ENCODE measurements at places on chromosomes 12 and 14.

DNA sequence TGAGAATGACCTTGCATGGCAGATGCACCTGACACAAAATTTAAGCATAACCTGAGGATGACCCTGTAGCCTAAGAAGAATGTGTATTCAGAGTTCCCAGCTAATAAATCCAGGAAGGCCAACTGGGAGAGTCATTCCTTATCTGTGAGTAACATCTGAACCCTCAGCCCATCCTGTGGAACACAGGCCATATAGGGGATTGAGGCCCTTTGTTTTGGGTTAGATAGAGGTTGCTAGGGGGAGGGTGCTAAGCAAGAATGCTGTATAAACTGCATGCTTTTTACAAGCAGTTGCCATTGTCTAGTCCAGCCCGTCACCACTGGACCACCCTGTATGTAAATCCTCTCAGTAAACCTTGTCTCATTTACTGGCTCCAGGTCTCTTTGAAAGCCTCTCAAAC, 77.0 kb downstream of the BICD1 start:
- no peak for DNase-seq

GRCh38 chr14:58738189-58738836, 100.6 kb downstream of the DACT1 start:
- no peak for DNase-seq

- DNase-seq: no peak
Measured at GRCh38 chr14:100086361-100086760, 21.1 kb downstream of the EVL start.

- no peak for DNase-seq
Measured at GRCh38 chr14:99790978-99791376, 2.2 kb upstream of the EML1 start.

DNA sequence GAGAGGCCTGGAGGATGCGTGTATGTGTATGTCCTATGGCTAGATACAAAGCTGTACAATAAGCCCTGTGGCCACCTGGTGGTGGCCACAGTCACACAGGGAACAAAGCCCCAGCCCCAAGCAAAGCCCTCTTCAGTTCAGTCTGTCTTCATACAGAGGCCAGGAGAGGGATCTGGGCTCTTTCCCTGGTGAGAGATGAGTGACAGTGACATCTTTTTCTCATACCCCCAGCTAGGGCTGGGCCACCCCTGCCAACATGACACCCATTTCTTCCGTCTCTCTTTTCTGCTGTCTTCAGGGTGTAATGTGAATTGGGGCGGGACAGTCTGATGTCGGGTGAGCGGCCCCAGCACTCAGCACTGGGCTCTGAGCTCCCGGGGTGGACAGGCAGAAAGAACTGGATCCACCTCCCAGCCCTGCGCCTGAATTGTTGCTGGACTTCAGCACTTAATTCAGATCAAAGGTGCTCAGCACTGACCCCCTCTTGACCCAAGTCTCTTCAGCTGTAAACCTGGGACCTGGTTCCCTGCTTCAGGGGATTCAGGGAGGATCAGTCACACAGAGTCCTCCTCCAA, 59.8 kb downstream of the SERPINA3 start:
- DNase-seq: no peak

DNA sequence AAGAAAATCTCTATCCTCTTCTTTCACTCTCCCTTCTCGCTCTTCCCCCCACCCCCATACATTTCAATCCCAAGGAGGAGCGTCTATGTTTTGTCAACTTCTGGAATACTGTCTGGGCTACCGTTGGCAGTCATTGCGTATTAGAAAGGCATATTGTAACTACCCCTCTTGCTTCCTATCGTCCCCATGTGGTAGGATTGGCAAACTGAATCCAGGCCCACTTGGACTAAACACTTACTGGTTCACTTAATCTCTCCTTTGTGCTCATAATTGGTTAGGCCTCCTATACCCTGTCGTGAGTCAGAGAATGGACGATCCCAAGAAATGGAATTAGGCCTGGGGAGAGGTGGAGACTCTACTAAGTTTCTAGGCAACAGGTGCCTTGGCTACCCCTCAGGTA, 68.8 kb upstream of the SLC8A3 start:
- no peak for DNase-seq

GRCh38 chr12:100672075-100672592, 98.7 kb downstream of the GAS2L3 start:
- DNase-seq: no peak

- DNase-seq: no peak
Measured at GRCh38 chr12:111467092-111467856, 61.6 kb downstream of the SH2B3 start.

DNA sequence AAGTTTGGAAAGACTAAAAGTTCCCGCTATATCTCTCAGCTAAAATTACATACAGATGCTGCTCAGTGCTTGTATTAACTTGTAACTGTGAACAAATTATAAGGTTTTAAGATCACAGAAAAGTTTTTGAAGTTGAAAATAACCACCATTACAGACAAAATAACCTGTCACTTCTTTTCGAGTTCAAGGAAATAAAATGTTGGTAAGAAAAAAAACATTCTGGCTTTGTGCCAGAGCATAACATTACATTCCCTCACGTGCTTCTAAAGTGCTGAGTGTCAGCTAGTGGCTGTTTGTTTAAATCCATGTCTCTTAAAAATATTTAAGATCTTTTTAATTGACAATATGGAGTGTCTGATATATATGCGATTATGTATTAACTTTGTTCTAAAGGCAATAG, 27.2 kb upstream of the ADAMTS20 start:
- no peak for DNase-seq

DNA sequence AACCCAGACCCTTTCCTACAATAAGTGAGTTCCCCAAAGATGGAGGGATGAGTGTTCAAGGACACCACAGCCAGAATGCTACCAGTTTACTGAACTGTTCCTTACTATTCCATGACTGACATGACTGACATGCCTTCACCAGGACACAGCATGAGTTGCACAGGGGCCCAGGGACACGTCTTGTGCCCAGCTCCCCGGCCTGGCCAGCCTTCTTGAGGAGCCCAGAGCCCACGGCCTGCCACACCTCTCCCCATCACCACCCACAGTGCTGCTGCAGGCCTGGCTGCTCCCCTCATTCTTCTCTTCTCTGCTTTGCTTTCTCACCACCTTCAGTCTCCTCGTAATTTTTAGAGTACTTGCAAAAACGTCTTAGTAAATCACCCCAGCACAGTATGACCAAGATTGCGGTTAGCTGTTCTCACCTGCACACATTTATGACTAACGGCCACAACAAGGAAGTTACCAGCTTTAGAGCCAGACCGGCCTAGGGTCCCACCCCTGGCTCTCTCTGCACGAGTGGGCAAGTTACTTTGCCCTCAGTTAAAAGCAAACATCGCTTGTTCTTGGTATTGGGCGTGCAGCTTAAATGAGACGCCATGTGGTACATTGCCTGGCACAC, 18.5 kb downstream of the PPP2R5E start:
- no peak for DNase-seq

- no peak for DNase-seq
Measured at GRCh38 chr12:74490390-74491064, 47.1 kb upstream of the ATXN7L3B start.

GRCh38 chr12:25811656-25812126, 146.8 kb upstream of the RASSF8 start:
- DNase-seq: no peak

- DNase-seq: no peak
Measured at GRCh38 chr14:104697892-104698583, 8.6 kb downstream of the INF2 start.

DNA sequence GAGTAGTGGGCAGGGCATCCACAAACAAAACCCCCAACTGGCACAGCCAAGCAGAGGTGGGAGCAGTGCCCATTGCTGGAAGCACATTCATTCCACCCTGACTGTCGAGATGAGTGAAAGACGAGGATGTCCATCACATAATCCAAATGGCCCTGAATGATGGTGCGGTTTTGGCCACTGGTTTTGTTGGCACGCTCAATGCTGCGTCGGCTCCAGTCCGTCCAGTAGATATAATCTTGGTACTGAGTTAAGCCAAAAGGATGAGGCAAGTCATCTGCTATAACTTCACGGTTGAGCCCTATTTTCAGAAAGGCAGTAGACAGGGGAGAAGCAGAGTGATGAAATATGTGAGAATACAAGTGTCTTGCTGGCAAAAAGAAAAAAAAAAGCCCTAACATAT, 88.1 kb downstream of the BCL2L14 start:
- no peak for DNase-seq

DNA sequence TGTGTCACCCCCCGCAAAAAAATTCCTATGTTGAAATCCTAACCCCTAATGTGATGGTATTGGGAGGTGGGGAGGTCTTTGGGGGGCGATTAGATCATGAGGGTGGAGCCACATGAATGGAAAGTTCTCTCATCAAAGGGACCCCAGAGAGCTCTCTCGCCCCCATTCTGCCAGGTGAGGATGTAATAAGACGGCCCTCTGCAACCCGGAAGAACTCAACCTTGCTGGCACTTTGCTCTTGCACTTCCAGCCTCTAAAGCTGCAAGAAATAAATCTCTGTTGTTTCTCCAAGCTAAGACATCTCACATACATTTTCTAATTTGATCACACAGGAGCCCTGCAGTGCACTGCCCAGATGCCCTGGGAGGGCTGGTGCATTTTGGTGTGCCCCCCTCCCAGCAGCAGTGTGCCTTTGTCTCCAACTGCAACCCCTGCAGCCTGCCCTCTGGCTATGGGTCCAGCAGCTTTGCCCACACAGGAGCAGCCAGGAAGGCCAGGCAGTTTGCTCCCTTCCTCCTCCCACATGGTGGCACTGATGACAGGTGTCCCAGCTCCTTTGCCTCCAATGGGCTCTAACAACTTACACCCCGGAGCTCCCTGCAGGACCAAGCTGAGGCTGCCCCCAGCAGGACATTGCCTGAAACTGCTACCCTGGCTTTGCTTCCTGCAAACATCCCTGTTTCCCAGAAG, 59.3 kb downstream of the C14orf132 start:
- DNase-seq: no peak

GRCh38 chr12:129404556-129404955, 499.3 kb downstream of the TMEM132D start:
- no peak for DNase-seq

DNA sequence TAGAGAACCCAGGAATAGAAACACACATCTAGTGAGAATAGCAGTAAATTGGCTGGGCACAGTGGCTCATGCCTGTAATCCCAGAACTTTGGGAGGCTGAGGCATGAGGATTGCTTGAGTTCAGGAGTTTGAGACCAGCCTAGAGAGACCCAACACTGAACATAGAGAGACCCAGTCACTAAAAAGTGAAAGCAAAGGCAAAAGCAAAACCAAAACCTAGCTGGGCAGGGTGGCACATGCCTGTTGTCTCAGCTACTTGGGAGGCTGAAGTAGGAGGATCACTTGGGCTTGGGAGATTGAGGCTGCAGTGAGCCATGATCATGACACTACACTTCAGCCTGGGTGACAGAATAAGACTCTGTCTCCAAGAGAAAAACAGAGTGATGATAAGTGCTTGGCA, 37.5 kb upstream of the MIS18BP1 start:
- no peak for DNase-seq

DNA sequence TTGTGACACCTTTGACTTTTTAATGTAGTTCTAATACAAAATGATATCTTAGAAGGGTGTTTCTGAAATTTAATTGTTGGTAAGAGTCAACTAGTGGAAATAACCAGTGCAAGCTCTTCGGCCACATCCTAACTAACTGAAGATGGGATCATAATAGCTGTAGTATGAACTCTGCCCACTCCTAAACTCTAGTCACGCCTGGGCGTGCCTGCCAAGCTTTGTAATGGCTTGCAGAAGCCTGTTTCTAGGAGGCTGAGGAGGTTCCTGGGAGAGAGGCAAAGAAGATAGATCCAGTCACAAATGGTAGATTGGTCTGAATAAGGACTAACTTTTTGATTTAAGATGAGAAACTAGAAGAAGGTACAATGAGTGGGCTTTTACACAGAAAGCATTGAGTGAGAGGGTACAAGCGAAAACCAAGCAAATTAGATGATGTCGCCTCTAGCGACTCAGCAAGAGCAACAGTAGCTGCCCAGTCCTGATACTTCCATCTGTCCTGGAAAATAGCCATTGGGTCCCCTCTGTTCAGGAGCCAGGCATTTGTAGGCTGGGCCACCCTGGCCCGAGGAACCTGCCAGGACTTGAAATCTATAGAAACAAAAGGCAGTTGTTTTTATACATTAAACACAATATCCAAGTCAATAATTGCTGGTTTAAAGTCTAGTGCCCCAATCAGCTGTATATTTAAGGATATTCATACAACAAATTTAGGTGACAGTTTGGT, 148.8 kb downstream of the SLC38A4 start:
- no peak for DNase-seq

- no peak for DNase-seq
Measured at GRCh38 chr14:29085546-29085945, 319.0 kb downstream of the FOXG1 start.

DNA sequence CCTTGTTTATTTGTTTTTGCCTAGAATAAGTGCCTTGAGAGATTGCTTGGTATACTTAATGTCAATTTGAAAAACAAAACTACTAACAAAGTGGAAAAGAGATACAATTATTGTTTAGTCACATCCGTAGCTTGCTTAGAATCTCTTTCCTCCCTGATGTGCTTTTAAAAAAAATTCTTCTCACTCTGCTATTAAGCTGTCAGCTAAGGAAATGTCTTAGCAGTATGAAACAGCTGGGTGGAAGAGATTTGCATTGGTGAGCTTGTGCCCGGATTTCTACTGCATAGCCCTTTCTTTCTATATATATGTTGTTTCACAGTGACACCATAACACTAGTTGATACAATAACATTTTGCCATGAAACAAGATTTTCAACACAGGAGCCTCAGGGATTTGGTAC, 229.4 kb upstream of the RGS6 start:
- no peak for DNase-seq

DNA sequence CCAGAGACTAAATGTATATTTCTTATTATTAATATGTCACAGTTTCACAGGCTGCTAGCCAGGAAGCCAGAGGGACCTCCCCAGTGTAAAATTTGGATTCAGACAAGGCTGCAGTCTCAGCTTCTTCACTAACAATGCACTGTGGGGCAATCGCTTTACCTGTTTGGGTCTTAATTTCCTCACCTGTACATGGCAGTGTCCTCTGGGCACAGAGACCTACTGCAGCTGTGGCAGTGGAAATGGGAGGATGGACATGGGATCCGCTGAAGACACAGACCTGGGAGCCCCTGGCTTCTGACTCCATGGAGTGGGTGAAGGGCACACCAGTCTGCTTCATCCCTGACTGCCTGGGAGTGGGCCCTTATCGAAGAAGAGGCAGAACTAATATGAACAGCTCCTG, 6.9 kb upstream of the SERPINA5 start:
- DNase-seq: no peak

- DNase-seq: no peak
Measured at GRCh38 chr14:104967386-104968152, 10.6 kb downstream of the AHNAK2 start.

- no peak for DNase-seq
Measured at GRCh38 chr14:50380455-50380854, 16.2 kb downstream of the CDKL1 start.

DNA sequence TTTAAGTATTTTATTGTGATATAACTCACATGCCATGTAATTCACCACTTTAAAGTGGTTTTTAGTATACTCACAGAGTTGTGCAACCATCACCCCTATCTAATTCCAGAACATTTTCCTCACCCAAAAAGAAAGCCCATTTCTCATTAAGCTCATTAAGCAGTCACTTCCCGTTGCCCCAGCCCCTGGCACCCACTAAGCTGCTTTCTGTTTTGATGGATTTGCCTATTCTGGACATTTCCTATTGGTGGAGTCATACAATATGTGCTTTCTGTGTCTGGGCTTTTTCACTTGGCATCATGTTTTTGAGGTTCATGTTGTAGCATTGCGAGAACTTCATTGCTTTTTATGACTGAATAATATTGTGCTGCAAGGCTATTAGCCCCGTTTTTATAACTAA, 66.0 kb downstream of the ARL6IP4 start:
- no peak for DNase-seq

- no peak for DNase-seq
Measured at GRCh38 chr12:79648881-79649280, 41.9 kb downstream of the PAWR start.

All from T-helper 17 cell (primary cell).